H7 (cell line): ENCODE measurements at places on chromosomes 5 and 9.

- peak; percentile 47 for DNase-seq
Observed at GRCh38 chr5:136230176-136230575, 37.2 kb upstream of the SMIM32 start.

DNA sequence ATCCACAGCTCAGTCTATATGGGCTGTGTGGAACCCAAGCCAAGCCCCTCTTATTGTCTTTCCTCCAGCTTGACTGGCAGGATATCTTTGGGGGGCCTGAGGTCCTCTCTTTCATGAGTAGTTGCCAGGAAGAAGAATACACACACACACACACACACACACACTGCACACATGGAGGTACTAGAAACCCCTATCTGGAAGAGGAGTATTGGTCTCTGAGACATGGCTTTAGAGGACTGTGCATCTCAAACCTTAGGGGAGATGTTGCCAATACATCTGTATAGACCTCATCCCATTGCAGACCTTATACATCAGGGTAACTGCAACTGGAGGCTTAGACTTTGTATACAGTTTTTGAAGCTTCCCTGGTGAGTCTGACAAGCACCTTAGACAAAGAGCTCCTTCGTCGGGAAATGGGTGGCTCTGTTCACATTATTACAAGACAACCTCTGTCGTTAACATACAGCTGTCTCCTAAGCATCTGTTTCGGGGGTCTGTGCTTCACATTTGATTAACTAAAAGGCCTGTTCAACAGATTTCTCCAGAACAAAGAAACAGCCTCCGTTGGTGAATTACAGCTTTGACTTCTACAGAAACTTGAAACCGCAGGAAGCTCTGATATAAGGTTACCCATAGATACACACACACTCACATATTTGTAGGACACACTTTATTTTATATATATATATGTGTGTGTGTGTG lies 5.5 kb upstream of the ENTREP1 start:
- DNase-seq: no peak

GRCh38 chr9:124353166-124353768 lies 62.0 kb downstream of the PSMB7 start:
- DNase-seq: no peak

GRCh38 chr5:115386657-115387056 lies 90.2 kb upstream of the CCDC112 start:
- no peak for DNase-seq

DNA sequence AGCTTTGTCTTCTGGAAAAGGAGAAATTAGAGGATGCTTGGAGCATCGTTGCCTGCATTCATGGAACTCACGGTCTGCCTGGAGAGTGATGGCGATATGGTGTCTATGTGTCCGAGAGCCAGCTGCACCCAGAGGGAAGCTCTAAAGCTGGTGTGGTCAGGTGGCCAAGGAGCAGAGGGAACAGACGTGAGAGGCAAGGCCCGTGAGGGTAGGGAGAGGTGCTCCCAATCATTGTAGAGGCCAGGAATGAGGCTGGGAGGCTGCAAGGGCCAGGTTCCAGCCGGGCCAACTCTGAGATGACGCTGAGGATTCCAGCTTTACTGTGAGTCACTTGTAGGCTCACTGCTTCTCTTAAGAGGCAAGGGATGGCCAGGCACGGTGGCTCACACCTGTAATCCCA lies 7.6 kb downstream of the FGD3 start:
- DNase-seq: no peak

- DNase-seq: no peak
Observed at GRCh38 chr5:40984884-40985283, 75.6 kb downstream of the C7 start.
